ENCODE measurements at places on chromosomes 3 and 15.

GRCh38 chr3:116639641-116640040 is 69.9 kb upstream of the TUSC7 start:
- no peak for DNase-seq

GRCh38 chr3:43104660-43105595 is 951 bp downstream of the POMGNT2 start:
- peak; percentile 15 for DNase-seq

DNA sequence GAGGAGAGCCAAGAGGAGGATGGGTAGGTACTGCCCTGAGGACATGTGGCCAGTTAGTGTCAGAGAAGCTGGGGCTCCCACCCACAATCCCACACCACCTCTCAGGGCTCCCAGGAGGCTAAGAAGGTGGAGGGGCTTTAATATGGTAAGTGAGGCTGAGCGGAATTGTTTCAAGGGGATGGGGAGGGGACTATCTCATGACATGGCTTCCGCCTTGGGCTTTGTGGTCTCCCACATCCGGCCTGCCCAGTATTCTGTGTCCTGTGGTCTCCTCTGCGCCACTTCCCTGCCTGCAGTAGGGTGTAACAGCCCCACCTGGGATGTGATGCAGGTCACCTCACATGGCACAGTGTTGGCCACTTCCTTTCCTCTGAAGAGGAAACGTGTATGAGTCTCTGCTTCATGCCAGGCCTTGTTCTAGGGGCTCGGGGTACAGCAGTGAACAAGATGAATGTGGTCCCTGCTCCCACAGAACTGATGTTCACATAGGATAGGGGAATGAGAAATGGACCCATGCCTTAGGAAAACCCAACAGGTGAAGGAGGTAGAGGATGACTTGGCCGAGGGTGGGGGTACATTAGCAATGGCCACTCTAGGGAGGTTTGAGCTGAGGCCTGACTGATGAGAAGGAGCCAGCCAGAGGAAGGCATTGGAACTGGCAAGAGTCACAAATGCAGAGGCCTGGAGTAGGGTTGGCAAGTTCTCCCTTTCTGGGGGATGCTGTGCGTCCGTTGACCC is 3.2 kb downstream of the NEIL1 start:
- peak; percentile 58 for DNase-seq

DNA sequence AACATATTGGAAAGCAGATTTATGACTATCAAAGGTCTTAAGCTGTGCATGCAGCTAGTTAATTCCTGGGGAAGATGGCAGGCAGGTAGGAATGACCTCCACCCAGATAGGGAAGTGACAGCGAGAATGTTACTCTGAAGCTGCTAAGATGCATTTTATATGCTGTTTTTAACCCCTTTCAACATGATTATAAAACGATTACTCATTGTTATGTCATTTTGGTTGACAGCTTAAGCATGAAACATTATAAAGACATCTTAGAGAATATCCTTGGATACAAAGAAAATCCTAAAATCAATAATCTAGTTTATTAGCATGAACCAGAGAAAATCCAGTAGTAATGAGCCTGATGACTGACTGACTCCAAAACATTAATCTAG is 220.5 kb downstream of the NR1D2 start:
- no peak for DNase-seq

DNA sequence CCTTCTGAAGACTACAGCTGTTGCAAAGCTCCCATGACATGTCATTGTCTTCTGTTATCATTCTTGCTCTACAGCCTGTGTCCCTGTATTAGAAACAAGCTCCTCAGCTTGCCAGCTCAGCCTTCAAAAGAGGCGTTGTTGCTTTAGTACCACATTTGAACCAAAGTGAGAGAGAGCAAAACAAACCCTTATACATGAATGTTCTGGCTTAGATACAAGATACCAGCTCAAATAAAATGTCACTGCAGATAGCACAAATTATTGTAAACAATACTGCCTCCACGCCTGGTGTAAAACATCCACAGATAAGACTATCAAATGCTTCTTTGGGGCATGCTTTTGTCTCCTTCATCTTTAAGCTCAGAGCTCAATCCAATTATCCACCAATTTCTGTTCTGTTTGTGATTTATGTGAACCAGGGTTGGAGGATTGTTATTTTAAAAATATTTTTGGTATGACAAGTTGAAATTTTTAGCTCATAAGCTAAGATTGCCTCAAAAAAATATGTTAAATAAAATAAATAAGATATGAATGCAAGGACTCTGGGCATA is 403.6 kb upstream of the CDIN1 start:
- DNase-seq, result no peak

GRCh38 chr3:182410051-182410450 is 383.3 kb upstream of the ATP11B start:
- no peak for DNase-seq

GRCh38 chr15:91208371-91208770 is 108.3 kb downstream of the SV2B start:
- DNase-seq, result no peak

- no peak for DNase-seq
Measured at GRCh38 chr15:68436680-68437079, 4.7 kb upstream of the ITGA11 start.
